IPS DF 6.9 (cell line): ENCODE measurements at places on chromosomes 4 and X.

GRCh38 chrX:69287095-69287494 is 121.8 kb upstream of the PJA1 start:
- DNase-seq: no peak

DNA sequence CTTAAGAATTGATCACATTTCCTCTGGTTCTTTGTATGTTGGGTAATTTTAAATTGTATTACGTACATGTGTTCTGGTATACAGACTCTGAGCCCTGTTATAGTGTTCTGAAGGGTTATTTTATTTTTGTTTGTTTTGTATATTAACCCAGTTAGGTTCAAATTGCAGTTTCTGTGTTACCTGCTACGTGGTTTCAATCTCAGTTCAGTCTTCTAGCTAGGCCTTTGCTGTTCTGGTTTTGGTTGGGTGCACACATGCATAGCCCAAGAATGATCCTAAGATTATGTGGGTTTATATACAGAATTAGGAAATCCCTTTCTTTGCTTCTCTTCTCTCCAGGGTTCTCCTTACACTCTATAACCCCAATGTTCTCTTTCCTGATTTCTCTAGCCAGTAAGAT is 161.0 kb downstream of the PPP1R2C start:
- no peak for DNase-seq

DNA sequence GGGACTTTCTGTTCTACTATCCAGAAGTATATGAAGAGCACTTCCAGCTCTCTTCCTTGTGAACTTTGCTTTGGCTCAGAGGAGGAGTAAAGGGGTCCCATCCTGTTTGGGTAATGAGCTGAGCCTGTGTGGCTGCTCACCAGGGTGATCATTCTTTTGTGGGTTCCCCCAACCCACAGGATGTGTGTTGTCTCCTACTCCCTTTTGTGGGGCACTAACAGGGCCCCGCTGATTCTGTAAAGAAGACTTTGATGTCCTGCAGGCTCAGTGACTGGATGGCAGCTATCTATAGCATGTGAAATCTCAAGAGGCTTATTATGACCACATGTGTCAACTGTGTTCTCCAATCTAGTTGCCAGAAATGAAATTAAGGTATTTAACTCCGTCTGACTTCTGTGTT is 40.8 kb downstream of the ZNF518B start:
- no peak for DNase-seq

DNA sequence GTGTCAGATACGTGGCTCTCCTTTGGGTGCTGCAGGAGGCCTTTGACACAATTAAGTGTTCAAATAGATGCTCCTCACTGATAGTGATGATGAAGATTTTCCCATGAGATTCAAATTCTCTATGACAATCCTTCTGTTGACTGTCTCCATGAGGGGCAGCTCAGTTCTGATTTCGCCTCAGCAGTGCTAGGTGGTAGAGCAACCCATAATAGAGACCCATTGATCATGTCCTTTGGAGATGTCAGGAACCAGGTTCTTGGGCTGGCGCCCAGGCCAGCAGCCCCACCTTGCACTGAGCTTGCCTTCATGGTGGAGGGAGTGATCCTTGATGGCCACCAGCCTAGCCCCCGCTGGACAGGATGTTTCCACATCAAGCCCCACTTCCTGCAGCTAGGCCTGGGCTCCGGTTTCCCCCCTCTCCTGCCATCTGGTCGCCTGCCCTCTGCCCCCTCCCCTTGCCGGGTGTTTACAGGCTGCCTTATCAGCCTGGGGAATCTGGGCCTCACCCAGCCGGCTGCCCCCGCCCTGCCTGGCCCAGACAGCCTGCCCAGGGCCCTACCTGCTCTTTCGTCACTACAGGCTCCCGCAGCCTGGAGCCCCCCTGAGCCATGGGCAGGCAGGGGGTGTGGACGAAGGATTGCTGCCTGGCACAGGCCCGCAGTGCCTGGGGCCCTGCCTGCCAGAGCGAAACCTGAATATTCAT is 12.6 kb downstream of the ELF4 start:
- DNase-seq: no peak

- DNase-seq: no peak
Measured at GRCh38 chrX:93591398-93591797, 82.0 kb downstream of the NAP1L3 start.

- no peak for DNase-seq
Measured at GRCh38 chrX:63658920-63659319, 126.1 kb downstream of the ARHGEF9 start.

GRCh38 chr4:165367040-165367439 is 11.8 kb upstream of the CPE start:
- DNase-seq: no peak

GRCh38 chr4:168504526-168504925 is 7.7 kb downstream of the PALLD start:
- no peak for DNase-seq
